Hepatocyte (in vitro differentiated cells): ENCODE measurements at places on chromosomes 12 and 14.
A peak's percentile ranks its signal among the peaks of the same experiment; 100 is the strongest.

- DNase-seq = no peak
Observed at GRCh38 chr12:49487605-49488004, 51.2 kb upstream of the KCNH3 start.

DNA sequence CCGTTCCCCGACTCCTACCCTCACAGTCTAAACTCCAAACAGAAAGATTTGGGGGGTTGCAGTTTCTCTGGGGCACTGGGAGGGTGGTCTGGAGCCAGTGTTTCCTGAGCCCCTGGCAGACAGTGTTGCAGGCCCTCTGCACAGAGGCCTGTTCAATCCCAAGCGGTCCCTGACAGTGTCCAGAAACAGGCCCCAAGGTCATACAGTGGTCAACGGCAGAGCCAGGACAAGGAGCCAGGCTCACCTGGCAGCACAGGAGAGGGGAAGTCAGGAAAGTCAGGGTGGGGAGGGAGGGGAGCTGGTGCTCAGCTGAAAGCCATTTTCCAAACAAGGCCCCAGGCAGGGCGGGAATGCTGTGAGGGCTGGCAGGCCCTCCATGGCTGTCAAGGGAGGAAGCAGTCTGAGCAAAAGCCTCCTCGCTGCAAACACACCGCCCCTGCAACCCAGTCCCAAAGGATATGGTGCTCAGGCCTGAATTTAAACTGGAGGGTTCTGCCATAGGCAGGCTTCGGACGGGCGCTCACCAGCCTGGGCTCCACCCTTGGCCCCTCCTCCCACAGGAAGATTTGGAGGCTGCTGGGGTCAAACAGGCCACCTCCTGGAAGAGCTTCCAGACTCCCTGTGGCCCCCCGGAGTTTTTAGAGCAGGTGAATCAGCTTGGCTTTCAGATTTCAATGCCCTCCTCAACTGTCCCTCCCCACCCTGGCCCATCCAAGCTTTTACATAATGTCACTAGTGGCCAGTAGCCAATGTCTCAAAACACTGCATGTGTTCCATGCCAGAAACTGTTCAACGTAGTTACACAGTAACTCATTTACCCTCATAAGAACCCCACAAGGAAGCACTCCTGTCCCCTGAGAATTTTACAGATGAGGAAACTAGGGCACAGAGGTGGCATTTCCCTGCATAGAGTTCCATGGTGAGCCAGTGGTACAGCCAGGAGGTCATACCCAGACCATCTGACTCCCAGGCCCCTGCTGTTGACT lies 41.5 kb downstream of the CHGA start:
- DNase-seq = no peak

DNA sequence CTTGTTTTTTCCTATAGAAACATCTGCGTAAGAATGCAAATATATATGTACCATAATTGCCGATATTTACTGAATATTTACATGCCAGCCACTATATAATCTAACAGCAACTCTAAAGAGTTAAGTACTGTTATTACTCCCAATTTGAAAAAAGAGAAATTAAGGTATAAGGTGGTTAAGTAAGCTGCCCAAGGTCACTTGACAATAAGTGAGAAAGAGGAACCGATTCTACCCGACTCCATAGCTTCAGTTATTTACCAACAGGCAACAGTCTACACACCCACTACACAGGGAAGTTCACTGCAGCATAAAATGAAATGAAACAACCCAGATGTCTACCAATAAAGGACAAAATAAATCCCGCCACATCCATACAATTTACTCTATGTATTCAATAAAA lies 1.1 kb downstream of the MIS18BP1 start:
- no peak for DNase-seq

- no peak for DNase-seq
Observed at GRCh38 chr14:29463727-29464395, 463.8 kb downstream of the PRKD1 start.

DNA sequence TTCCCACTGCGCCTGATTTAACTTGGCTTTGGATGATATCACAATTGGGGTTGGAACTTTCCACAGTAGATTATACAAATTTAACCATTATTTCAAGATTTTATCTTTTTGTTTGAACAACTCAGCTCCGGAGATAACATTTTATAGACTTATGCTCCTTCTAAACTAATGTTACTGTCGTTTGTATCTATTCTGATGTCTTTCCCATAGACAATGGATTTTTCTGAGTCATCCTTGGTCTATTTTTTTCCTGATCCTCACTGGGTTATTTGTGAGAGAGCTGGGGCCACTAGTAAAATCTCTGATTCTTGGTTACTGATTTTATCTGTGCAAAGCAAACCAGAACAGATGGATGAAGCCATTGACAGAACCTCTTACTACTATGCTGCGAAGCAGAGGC lies 175.1 kb downstream of the SLC38A4 start:
- DNase-seq = no peak

DNA sequence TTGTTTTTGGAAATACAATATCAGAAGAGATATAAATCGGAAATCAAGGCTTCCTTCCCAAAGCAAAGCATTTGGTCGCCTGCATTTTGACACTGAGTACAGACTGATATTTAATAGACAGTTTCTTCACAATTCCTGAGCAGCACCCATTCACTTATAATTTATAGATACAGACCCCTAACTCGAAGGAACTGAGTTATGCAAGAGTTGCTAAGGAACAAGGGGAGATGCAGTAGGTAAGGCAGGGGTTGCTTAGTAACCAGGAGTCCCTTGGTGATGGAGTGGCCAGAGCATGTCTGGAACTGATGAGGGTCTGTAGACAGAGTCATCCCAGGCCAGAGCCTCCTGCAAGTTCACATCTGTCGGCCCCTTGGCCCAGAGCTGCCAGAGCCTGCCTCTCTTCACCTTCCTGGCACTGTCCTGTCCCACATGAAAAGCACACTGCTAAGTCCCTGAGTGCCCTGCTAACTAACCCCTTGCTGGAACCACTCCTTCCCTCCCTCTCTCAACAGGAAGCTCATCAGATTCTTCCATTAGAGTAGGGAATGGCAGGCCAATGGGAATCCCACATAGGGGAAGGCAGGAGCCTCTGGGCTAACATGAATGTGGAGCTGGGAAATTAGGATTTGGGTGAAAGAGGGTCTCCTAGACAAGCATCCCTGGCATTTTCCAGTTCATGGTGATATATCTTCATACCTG lies 3.6 kb upstream of the DHRS2 start:
- DNase-seq = no peak

- no peak for DNase-seq
Observed at GRCh38 chr14:51209457-51209856, 30.6 kb upstream of the TMX1 start.

DNA sequence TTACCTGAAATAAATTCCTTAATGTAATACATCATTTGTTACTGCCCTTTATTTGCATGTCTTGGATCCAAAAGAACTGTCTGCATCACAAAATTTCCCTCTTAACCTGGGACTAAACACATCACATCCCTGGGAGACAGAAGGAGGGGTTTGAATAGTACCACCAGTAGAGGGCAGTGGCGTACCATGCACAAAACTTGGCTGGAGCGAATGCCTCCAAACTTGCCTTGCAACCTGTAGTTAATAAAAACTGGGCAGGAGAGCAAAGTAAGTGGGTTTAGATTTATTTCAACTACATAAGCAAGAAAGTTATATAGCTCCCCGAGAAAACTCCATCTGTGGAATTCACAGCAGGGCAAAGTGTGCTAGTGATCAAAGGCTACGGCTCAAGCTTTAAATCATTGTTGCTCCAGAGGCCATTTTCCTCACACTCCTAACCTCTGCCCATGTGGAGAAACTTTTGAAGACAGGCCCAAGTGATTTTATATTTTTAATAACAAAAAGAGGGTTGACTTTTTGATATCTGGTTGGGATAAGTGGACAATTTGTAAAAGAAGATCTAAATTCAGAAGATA lies 1176.7 kb upstream of the SEL1L start:
- DNase-seq = peak; percentile 81

- peak; percentile 45 for DNase-seq
Observed at GRCh38 chr12:24778486-24779304, 170.2 kb downstream of the BCAT1 start.

GRCh38 chr12:115942346-115942745 lies 335.1 kb downstream of the MED13L start:
- no peak for DNase-seq

DNA sequence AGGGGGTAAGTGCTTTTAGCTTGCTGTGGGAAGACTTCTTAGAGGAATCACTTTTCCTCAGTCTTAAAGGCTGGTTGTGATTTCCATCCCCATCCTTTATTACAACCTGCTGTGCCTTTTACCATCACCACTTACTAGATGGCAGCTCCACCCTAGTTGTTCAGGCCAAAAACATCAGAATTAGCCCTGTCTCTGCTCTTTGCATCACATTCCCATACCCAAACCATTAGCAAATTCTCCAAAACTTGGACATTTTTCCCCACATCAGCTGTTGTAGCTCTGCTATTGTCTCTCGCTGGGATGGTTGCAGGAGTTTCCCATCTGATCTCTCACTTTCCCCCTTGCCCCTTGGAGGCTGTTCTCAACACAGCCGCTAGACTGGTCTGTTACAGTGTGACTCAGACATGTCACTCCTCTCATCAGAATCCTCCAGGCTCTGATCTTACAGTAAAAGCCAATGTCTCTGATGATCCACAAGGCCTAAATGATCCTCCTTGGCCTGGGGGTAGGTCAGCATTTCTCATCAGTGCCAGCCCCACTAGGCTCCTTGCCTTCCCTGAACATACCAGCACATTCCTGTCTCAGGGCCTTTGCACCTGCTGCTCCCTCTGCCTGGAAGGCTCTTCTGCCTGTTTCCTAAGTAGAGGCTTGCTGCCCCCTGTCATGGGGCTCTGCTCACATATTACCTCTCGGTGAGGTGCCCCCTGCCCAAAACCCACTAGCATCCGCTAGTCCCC lies 102.5 kb downstream of the BEGAIN start:
- no peak for DNase-seq

GRCh38 chr14:76765461-76765931 lies 4.2 kb downstream of the VASH1 start:
- no peak for DNase-seq

DNA sequence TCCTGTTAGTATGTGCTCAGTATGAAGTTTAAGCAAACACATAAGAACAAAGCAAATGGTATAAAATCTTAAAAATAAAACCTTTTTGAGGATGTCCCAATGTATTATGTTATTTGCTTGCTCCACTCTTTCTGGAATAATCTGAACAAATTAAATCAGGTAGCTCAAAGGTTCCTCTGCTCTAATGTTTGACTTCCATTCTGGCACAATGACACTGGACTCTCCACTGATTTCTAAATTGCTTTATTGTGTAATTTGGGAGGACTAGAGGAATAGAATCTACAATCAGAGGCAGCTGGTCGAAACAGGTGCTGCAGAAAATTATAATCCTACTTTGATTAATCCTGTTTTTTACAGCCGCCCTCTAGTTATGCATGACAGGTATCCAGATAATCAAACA lies 523.7 kb upstream of the FOXG1 start:
- no peak for DNase-seq

DNA sequence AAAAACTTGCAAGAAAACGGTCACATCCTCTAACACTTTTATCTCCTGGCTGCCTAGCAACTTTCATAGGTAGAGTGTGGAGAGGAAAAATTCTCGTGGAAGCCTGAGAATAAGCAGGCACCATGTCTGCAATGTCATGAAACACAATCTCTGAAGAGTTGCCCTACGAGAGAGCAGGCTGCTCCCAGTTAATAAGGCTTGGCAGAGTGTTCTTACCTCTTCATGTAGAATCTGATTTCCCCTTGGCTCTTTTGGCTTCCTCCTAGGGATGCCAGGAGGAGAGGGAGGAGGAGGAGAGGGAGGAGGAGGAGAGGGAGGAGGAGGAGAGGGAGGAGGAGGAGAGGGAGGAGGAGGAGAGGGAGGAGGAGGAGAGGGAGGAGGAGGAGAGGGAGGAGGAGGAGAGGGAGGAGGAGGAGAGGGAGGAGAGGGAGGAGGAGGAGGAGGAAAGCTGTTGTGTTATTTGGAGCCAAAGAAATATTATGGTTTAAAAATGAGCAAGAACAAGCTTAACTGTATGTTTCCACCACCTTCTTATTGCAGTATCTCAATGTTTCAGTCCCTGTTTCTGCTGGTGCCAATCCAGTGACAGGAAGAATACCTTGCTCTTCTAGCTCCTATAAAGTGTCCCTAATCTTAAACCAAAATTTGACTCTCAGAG lies 52.9 kb downstream of the EGLN3 start:
- no peak for DNase-seq

DNA sequence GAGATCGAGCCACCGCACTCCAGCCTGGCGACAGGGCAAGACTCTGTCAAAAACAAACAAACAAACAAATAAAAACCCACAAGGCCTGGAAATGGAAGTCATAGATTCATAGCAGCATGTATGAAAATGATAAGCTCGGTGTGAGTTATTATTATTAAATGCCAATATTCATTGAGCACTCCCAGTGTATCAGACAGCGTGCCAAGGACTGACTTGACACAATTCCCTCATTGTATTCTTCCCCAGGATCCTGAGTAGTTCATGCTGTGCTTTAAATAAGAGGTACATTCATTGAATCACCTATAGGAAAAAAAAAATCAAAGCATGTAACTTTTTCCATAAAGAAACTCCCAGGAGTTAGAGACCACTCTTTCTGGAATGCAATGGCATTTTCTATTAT lies 12.6 kb upstream of the RFLNA start:
- no peak for DNase-seq

DNA sequence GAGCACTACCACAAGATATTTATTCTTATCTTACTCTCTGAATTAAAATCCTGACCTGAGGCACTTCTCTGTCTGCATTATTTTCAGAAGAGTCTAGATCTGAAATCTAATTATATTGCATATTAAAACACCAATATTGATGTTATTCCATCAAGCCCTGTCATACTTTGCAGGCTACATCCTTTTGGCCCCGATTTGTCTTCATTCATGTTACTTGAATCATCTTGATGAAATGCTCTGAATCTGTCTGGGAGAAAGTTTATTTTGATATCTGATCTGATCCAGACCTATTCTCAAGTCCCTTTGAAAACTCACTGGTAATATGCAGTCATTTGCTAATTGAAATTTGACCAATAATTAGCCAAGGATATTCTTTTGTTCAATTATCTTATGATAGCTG lies 79.9 kb downstream of the BBS10 start:
- DNase-seq = no peak

- no peak for DNase-seq
Observed at GRCh38 chr14:23112359-23113178, 6.5 kb downstream of the CEBPE start.
